Natural killer cell (primary cell): ENCODE measurements at places on chromosomes 5 and 9. TPM values are rescaled to one million over a fixed set of nuclear protein-coding genes. Genes with fewer than 3 reads are reported as not detected.

DNA sequence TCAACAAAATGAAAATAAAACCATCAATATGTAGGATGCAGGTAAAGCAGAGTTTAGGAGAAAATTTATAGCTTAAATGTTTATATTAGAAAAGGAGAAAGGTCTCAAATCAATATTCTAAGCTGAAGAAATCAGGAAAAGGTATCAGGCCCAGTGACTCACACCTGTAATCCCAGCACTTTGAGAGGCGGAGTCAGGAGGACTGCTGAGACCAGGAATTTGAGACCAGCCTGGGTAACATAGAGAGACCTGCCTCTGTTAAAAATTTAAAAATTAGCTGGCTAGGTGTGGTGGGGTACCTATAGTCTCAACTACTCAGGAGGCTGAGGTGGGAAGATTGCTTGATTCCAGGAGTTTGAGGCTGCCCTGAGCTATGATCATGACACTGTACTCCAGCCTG lies 32.2 kb downstream of the CCDC69 start:
- DNase-seq = no peak

DNA sequence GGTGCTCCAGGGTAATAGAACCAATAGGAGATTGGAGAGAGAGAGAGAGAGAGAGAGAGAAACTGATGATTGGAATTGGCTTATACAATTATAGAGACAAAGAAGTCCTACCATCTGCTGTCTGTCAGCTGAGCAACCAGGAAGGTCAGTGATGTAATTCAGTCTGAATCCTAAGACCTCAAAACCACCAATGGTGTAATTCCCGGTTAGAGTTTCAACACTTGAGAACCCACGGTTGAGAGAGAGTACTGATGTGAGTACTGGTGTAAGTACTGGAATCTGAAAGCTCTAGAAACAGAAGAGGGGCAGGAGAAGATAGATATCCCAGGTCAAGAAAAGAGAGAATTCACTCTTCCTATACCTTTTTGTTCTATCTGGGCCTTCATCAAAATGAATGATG lies 775.8 kb downstream of the EFNA5 start:
- no peak for DNase-seq

The NMUR2 gene
- not detected for total RNA-seq

DNA sequence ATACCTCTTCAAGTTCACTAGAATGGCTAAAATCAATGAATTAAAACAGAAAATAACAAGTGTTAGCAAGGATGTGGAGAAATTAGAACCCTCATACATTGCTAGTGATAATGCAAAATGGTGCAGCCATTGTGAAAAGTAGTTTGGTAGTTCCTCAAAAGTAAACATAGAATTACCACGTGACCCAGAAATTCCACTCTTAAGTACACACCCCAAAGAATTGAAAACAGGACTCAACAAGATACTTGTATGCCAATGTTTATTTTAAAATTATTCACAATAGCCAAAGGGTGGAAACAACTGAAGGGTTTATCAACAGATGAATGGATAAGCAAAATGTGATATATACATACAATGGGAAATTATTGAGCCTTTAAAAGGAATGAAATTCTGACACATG lies 70.3 kb downstream of the BARX1 start:
- no peak for DNase-seq

- no peak for DNase-seq
Observed at GRCh38 chr9:135146766-135147473, 59.5 kb downstream of the OLFM1 start.

The HMGCR gene
- 44.2 TPM for total RNA-seq

DNA sequence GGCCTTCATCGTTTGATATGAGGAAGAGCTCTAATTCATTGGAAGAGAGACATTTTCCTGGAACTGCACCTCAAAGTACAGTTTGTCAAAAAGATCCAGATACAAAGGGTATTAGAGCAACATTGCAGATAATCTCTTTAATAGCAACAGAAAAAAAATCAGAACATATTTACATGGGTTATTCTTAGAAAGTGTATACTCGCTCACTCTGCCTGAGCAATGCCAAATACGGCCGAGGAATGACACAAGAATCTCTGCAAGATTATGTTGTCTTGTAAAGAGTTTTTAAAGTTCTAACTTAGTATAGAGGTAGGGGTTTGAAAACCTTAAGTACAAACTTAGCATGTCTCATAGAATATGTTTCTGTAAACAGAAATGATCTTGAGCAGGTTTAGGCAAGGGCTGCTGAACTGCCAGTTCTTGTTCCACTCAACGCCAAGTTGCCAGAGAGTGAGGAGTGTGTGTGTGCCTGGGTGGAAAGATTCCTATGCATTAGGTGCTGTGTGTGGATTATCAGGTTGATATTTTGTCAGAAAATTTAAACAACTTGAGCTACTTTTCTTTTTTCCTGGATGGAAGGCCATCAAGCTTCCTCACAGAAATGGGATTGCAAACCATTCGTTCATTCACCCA lies 41.8 kb upstream of the ERCC6L2 start:
- DNase-seq = no peak

DNA sequence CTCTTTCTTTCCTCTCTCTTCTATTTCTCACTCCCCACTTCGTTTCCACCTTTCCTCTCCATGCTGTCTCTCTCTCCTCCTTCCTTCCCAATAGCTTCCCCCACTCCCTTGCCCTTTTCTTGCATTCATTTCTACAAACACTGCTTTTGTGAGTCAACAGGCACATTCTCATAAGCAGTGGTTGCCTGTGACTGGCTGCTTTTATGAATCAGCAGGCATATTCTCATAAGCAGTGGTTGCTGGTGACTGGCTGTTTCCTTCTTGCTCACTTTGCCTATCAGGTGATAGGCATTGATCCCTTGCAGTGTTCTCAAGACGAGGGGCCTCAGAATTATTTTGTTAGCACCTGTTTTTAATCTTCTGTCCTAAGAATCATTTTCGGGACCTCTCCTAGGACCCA lies 116.1 kb upstream of the ACTBL2 start:
- no peak for DNase-seq

- DNase-seq = no peak
Observed at GRCh38 chr5:62046191-62046590, 259.8 kb upstream of the KIF2A start.

DNA sequence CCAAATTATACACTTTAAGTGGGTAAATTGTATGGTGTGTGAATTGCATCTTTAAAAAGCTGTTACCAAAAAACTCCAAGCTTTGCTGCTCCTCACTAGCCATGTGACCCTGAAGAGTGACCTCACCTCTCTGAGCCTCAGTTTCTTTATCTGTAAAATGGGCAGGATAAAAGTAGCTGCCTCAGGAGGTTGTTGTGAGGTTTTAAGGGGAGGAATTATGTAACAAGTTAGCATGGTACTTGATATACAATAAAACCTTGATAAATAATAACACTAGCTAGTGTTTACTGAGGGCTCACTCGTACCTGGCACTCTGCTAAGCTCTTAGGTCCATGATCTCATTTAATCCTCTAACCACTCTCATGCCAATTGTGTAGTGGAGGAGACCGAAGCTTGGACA lies 19.0 kb upstream of the PHF19 start:
- no peak for DNase-seq
